ENCODE measurements at places on chromosomes 2 and 18.
A peak's percentile ranks its signal among the peaks of the same experiment; 100 is the strongest.

DNA sequence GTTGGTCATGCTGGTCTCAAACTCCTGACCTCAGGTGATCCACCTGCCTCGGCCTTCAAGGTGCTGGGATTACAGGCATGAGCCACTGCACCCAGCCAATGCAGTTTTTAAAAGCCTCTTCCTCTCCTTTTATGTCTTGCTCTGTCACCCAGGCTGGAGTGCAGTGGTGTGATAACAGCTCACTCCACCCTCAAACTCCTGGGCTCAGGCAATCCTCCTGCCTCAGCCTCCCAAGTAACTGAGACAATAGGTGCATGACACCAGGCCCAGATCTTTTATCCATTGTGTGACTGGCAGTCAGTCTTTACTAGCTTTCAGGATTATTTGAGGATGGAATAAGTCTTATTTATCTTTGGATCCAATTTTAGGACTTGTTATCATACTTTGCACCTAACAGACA is 13.2 kb downstream of the KCTD18 start:
- DNase-seq: no peak

GRCh38 chr2:133138693-133139092 is 429.6 kb downstream of the NCKAP5 start:
- no peak for DNase-seq

DNA sequence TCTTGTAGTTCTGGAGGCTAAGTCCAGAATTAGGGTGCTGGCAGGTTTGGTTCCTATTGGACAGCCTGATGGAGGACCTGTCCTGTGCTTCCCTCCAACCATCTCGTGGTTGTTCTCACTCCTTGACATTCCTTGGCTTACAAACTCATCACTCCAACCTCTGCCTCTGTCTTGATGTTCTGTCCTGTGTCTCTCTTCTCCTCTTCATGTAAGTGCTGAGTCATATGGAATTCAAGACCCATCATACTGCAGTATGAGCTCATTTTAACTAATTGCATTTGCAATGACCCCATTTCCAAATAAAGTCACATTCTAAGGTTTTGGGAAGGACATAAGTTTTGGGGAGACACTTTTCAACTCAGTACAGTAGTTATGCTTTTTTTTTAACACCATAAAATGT is 374.7 kb downstream of the TRIB2 start:
- DNase-seq: peak; percentile 3

DNA sequence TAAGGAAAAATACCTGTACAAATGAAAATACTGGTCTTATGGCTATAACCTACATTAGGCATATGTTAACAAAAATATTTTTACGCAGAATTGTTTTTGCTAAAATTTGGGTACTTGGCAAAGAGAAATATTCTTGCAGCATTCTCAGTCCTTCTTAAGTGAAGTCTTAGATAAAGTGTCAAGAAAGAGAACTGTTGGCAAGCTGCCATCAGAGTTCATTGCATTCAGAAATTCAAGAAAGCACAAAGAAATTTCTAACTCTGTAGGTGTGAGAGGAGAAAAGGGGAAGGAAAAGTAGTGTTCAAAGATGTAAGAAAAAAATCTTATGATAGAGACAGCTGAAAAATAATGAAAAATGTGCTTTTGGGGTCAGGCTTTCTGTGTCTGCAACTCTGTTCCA is 86.7 kb downstream of the IRS1 start:
- no peak for DNase-seq

GRCh38 chr2:220165401-220165800 is 538.0 kb downstream of the SLC4A3 start:
- no peak for DNase-seq

- DNase-seq: peak; percentile 53
Observed at GRCh38 chr18:48442761-48443160, 33.6 kb upstream of the ZBTB7C start.

DNA sequence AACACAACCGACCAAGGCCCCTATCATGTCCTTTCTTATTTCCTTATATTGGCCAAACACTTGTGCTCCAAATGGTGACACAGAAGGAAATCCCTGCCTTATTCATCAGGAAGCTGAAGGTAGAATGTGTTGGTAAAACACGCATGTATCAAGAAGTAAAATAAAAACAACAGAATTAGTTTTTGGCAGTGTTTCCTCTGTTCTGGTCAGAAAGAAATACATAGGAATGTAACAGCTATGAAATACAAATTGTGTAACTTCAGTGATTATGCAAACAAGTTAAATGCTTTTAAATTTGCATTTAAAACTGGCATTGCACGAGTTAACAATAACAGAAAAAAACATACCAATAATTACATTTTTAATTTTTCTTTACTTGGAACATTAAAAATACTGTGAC is 19.3 kb downstream of the ST6GAL2 start:
- peak; percentile 35 for DNase-seq

DNA sequence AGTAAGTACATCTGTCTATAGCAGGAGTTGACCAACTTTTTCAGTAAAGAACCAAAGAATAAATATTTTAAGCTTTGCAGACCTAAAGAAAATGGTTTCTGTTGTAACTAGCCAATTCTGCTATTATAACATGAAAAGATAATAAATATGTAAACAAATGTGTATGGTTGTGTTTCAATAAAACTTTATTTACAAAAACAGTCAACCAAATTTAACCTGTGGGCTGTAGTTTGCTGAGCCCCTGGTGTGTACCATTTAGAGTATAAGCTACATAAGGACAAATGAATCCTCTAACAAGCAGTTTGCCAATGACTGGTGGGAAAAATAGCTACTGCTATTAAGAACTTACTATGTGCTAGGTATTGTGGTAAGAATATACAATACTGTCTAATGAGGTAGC is 79.4 kb downstream of the MAIP1 start:
- no peak for DNase-seq

- DNase-seq: peak; percentile 14
Observed at GRCh38 chr2:110166266-110166665, 38.5 kb downstream of the NPHP1 start.

- DNase-seq: no peak
Observed at GRCh38 chr2:177692042-177692782, 299.6 kb downstream of the AGPS start.

GRCh38 chr2:173119069-173119807 is 43.6 kb downstream of the MAP3K20 start:
- peak; percentile 62 for DNase-seq

- DNase-seq: peak; percentile 63
Observed at GRCh38 chr18:63236921-63237846, 82.4 kb downstream of the BCL2 start.

GRCh38 chr18:79438898-79439627 is 43.3 kb downstream of the NFATC1 start:
- peak; percentile 35 for DNase-seq

- DNase-seq: no peak
Observed at GRCh38 chr2:204706939-204707338, 161.7 kb downstream of the PARD3B start.

DNA sequence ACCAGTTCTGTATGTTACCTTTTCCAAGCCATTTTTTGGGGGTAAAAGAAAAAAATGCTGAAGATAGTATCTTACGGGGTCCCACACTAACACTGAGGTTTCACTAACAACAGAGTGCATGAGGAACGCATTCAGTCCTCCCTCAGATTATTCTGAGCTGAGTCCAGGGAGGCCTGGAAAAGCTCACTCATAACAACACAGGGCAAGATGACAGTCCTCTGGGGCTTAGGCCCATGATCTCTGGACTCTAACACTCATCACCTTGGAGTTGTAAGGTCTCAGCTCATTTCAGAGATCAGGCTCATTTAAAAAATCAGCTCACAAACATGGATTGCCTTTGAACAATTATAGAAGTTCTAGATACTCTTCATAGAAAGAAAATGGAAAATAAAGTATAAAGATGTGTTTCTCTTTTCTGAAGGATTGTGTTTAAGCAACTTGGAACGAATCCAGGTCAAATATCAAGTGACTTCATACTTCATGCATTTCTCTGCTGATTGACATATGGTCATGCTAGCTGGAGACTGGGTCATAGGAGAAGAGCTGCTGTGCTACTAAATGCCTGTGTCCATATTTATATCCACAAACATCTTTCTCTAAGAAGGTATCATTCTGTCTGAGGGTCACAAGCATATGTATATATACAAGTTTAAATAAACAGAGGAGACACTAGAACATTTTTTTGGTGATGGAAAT is 265.8 kb downstream of the ALK start:
- DNase-seq: no peak

DNA sequence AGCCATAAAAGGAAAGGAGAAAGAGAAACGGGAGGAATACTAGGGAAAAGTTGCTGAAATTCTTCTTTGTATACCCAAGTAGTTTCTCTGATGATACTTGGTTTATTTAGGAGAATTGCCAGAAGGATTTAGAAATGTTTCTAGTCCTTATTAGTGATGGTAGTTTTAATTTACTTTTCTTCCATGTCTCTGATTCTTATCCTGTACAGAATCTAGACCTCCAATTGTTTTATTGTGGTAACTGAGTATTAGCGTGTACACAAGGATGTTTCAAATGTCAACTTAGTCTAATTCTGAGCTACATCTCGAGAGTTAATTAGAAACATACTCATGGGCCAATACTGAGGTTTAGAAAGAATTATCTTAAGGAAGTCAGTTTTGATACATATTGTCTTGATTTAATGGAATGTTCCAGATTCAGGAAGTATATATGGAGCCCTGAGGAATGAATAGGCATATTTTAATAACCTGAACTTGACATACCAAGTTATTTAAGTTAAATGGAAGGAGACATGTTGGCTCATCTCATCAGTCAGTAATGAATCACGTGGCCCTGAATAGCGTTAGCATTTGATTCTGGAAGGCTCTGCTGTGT is 219.6 kb downstream of the LTBP1 start:
- DNase-seq: peak; percentile 70

DNA sequence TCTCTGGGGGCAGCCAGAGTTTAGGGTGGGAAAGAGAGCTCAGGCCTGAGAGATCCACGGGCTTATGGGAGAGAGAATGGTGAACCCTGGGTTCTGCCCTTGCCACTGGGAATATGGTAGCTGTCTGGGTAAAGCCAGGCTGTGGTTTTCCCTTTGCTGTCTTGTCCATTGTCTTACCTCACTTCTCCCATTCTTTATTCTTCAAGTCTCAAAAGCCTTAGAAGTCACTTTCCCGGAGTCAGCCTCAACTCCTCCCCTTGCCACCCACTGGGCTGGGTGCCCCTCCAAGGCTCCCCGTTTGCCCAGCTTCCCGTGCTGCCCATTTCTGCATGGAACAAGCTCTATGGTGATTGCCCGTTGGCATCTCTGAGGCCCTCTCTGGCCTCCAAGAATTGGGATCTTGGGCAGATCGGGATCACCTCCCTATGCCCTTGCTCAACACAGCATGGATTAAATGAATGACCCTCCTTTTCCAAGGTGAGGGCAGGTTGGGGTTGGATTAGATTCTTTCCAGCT is 228.2 kb downstream of the HAUS1 start:
- DNase-seq: no peak

- no peak for DNase-seq
Observed at GRCh38 chr18:74163019-74163660, 14.8 kb downstream of the TIMM21 start.

- no peak for DNase-seq
Observed at GRCh38 chr2:181262782-181263181, 194.4 kb upstream of the ITGA4 start.

- DNase-seq: peak; percentile 99
Observed at GRCh38 chr2:20604951-20605381, 45.9 kb downstream of the HS1BP3 start.

DNA sequence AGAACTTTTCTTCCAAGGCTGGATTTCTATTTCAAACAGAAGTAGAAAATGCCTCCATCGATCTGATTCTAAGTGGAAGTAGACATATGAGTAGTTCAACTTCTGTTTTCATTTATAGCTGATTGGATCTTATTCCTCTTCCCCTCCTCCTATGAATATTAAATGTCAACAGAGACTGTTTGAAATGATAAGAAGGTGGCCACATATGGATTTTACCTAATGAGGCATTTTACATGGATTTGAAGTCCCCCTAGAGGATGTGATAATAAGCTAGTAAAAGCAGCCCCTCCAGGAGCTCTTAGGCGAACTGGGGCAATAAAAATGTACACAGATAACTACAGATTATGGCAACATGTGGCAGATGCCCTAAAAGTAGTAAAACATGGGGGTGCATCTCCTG is 71.0 kb downstream of the UPP2 start:
- DNase-seq: no peak

DNA sequence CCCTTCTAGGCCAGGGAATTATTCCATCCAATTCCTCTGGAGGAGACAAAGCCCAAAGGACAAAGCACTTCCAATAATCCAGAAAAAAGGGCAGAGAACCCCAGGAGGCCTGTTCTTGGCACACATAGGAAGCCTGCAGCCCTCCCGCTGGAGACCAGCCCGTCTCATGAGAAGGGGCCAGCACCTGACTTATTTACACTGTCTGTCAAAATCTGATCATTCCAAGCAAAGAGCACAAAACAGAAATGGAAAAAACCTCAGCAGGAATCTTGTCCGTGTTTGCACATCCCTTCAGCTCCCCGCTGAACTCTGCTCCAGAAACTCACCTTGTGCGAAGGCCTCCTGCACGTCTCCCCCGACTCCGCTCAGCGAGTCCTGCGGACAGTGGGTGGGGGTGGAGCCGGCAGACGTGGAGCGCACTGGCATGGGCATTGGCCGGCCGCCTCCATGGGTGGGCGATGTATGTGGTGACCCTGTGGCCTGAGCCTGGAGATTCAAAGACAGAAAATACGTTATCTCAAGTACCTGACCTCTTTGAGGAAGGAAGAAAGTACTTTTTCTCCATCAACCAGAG is 46.2 kb upstream of the DNMT3A start:
- no peak for DNase-seq

DNA sequence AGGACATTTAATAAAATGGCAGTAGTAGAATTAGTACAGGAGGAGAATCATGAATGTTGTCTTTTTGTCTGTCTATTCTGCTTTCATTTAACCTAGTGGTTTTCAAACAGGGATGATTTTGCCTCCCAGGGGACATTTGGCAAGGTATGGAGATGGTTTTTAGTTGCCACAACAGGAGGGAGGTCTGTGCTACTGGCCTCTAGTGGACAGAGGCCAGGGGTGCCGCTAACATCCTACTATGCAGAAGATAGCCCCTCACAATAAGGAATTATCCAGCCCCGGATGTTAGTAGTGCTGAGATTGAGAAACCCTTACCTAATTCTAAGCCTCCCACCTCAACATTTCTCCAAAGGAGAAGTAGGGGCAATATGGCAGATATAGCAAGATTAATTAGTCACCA is 18.3 kb downstream of the FASTKD2 start:
- DNase-seq: peak; percentile 25

- peak; percentile 79 for DNase-seq
Observed at GRCh38 chr18:10274301-10274700, 180.1 kb upstream of the APCDD1 start.

- no peak for DNase-seq
Observed at GRCh38 chr2:173740639-173741038, 224.5 kb downstream of the SP3 start.

- DNase-seq: peak; percentile 3
Observed at GRCh38 chr2:14016289-14016955, 616.1 kb upstream of the LRATD1 start.

GRCh38 chr2:234292205-234292961 is 204.5 kb downstream of the ARL4C start:
- no peak for DNase-seq

DNA sequence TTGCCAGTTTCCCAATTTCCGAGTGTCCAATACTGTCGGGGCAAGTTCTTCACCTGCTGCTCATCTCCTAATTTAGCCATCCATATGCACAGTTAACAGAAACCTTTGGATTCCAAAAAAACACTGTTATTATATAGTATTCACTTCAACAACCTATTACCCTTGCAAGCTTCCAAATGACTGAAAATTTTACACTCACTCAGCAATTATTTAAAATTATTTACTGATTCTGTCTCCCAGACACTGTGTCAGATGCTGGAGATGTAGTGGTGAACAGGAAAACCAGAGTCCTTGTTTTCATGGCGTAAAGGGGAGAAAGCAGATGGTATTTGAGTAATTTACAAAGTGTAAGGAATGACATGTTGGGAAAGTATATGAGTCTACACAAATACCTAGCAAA is 53.7 kb upstream of the BMPR2 start:
- no peak for DNase-seq
